NCI-H526 treated with DMSO at 0.1 percent for 48 hours (cell line): ENCODE measurements at places on chromosomes 3 and 15.

GRCh38 chr3:105862217-105862616 is 6.6 kb downstream of the CBLB start:
- no peak for DNase-seq

- DNase-seq, result no peak
Measured at GRCh38 chr15:58755956-58756355, 6.4 kb upstream of the ADAM10 start.

DNA sequence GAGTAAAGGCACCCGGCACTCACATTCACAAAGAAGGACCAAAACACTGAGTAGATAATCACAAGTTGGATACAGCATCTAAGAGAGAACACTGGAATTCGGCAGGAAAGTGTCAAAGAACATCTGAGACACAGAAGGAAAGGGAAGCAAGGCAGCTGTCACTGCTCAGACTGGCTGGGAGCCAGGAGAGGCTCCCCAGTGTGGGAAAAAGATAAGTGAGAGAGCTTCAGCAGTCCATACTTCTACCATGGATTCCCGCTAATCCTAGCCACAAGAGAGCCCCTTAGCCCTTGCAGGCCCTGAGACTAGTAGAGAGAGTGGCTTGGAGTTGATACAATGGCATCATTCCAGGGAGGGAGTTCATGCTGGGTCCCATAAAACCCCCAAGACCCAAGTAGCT is 36.7 kb upstream of the CP start:
- no peak for DNase-seq

DNA sequence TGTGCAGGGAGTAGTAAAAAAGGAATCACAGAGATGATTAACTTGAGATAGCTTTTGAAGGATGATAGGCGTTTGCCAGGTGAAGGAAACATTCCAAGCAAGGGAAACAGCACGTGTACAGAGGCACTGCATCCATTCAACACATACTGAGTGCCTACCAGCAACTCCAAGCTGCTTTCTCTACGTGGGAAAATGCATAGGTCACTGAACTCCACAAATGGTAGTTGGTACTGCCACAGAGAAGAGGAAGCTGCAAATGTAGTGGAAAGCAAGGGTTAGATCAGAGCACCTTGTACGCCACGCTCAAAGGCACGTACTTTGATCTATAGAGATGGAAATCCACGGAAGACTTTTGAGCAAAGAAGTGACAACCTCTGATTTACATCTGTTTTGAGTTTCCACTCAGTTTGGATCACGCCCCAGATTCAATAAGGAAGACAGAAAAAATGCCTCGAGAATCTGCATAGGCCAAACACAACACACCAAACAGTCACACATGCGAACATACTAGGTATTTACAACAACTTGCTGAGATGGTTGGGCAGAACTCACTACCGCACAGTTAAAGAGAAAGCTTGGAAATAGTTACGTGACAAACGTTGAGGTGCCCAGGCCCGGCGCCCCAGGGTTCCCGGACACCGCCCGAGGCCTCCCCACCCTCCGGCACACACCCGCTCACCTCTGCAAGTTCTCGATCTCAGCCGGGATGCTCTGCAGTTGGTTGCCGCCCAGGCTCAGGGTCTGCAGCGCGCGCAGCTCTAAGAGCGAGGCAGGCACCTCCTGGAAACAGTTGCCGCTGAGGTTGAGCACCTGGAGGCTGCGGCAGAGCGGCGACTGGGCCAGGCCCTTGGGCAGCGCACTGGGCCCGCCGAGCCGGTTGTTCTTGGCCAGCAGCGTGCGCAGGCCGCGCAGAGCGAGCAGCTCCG is 826 bp downstream of the LRRC58 start:
- DNase-seq, result peak; percentile 61

DNA sequence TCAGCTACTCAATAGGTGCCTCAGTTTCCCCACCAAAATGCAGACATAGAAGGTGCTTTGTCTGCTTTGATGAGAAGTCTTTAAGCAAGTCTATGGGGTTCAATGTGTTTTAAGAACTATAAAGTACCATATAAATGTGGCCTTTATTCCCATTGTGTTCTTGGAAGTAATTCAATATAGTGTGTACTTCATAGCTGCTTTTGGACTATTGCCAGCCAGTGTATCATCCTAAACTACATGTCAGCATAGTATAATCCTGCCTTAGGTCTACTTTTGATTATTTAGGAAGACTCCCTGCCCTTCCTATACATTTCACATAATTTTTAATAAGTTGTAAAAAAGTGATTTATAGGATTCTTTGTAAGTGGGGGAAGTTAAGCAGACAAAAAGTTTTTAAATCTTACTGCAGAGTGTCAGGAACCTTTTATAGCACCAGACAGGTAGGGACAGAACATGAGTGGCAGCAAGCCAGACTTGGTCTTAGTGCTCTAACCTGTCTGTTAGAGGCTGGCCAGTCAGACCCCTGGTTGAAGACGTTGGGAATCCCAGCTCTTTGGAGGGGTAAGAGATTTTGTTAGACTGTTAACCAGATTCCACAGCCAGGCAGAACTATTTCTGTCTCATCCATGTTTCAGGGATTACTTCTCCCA is 48.4 kb downstream of the MLH1 start:
- no peak for DNase-seq

DNA sequence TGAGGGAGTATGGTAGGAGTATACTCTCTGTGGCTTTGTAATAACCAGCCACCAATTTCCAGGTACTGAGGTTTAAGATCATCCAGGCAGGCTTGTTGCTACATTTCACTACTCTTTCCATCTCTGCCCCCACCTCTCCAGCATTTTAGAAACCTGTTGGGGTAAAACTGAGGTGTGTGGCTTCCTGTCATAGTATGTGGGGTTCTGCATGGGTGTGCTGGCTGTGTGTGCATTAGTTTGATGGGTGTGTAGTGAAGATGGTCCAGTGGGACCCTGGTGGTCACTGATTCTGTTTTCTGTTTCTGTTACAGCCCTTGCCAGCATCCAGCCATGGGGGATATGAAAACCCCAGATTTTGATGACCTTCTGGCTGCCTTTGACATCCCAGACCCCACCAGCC is 34.0 kb downstream of the ZNF592 start:
- DNase-seq, result no peak

GRCh38 chr3:183991403-183991802 is 26.3 kb downstream of the ABCC5 start:
- no peak for DNase-seq

- no peak for DNase-seq
Measured at GRCh38 chr3:120306519-120307455, 21.8 kb upstream of the GPR156 start.

- DNase-seq, result no peak
Measured at GRCh38 chr15:67117370-67117769, 52.0 kb downstream of the SMAD3 start.

DNA sequence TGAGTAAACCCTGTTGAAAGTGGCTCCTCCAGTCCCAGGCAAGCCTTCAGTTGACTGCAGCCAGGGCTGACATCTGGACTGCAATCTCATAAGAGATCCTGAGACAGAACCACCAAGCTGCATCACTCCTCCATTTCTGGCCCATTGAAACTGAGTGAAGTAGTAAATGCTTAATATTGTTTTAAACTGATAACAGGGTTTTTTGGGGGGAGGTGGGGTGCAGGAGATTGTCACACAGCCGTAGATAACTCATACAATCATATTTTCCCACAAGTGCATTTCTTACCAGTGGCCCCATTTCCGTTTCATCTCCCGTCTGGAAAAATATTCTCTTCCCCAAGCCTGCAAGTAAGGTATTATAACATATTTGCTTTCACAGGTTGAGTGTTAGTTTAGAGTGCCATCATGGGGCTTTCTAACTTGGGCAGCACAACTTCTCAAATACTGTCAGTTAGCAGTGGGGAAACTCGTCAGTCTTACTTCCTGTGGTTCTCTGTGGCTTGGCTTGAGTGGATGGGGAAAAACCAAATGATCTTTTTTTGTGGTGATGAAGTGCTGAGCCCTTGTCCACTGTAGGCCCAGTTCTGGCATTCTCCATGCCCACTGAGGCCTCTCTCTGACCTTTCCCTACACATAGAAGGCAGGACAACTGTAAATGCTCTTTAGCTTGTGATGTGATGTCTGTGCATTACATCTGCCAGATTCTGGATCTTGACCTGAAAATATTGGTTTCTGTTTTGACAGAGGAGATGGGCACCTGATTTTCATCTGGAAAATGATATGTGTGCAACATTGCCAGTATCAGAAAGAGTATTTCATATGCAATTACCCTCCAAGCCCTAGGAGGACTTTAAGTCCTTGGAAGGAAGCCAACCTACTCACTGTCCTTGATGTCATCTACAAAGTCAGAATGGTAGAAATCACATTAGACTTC is 90.1 kb upstream of the BHLHE40 start:
- no peak for DNase-seq

DNA sequence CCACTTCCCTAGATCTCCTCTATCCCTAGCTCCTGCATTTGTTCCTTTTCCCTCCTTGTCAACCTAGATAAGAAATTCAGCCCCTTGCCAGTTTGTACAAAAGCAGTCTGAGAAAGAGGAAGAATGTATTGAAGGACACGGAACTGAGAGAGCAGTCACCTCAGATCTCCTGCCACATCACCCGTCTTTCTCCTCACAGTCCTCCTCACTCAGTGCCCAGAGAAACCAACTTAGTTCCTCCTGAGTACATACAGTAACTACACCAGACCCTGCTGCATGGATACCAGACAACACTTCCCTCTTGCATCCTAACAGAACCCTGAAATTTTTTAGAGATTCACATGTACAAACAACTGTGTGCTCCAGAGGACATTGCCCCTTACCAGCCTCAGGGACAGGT is 563.6 kb upstream of the ADAMTS9 start:
- no peak for DNase-seq

DNA sequence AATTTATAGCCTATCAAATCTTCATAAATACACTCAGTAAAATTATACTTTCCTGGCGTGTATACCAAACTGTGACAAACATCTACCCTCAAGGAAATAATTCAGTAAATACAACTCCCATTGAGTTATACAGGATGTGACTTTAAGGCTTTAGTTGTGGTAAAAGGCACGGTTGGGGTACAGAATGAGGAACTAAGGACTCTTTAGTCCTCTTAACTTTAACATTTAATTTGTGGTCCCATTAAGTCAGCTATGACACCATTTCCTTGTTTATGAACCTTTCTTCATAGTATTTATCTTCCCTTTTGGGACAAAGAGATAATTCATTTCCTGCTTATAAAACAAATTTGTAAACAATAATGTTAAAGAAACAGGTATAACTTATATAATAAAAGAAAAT is 30.2 kb downstream of the IFT80 start:
- no peak for DNase-seq

- DNase-seq, result no peak
Measured at GRCh38 chr3:99845331-99845730, 27.7 kb downstream of the CMSS1 start.

DNA sequence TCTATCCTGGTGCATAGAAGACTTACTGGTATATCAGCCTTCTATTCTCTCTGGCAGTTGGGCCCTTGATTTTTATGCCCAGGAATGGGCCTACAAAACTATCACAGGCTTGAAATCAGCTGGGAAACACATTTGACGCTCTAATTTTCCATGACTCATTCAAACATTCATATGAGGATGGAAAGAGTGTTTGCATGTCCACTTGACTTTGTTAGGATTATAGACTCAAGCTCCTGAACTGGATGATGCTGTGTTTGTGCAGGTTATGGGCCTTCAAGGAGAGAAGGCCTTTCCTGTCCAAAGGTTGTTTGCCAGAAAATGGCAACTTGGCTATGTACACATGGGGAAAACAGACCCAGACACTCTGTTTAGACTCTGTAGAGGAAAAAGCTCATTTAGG is 219.9 kb downstream of the GAP43 start:
- DNase-seq, result no peak

DNA sequence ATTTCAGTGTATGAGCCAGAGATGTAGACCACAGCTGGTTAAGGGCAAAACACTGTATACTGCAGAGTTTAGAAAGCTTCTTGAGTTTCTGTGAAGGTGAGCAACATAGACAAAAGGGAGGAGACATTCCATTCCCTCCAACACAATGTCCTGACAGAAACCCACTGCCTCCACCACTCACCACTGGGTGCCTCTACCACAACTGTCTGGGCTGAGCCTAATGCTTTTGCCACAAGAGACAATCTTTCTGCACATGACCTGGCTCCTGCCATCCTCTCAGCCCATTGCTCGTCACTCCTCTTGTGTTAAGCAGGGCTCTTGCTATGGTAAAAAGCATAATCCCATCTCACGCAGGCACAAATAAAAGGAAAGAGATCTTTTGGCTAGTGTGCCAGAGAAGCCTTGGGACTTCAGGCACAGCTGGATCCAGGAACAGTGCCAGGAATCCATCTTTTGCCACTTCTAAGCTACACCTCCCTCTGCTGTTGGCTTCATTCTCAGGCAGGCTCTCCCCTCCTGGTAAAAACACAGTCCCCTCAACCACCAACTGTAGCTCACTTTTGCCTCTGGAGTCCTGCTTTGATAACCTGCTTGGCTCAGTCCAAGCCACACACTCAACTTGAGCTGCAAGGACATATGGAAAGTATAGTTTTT is 140.6 kb upstream of the PRR20G start:
- no peak for DNase-seq

DNA sequence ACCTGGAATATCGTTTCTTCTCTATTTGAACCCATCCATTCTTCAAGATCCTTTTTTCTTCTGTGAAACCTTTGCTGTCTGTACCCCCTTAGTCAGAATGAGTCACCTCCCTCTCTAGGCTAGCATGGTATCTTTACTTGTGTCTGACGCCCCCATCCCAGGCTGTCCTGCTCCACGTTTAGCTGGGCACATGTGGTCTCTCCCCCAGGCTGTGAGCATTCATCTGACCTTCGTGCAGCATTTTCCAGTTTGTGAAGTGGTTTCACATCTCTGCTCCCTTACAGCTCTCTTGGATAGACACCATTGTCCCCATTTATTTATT is 14.3 kb upstream of the TLE3 start:
- no peak for DNase-seq

DNA sequence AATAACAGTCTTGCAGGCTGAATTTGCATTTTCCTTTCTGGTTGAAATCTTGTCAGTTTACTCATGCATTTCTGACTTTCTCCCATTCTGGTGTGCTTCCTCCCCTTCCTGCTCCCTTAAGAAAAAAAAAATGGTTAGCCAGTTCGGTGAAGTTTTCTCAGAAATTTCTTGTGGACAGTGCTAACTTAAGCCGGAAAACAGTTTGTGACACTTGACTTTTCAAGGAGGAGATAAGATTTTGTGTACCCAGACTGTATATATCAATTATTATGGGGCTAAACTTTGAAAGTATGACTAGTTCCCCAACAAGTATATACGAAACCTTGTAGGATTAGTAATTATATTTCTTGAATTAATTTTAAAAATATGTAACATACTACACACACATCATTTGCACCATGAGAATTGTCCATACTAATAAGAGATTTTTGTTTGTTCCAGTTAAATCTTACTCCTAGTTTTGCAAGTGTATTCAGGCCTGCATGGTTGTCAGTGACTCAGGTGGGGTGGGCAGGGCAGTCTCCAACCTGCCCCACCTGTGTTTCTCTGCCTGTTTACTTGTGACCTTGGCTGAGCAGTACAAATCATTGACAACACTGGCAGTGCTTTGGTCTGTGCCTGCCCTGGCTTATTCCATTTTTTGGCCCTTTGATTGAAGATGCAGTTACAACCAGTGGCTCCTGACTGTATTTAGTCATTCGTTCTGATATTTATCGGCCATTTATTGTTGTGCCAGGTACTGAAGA is 19.1 kb downstream of the UBE2E1 start:
- no peak for DNase-seq

- DNase-seq, result no peak
Measured at GRCh38 chr15:66646799-66647198, 55.2 kb upstream of the SMAD6 start.
